ENCODE measurements at places on chromosomes 4 and X.

GRCh38 chr4:112083587-112084347 lies 61.5 kb upstream of the FAM241A start:
- no peak for DNase-seq

DNA sequence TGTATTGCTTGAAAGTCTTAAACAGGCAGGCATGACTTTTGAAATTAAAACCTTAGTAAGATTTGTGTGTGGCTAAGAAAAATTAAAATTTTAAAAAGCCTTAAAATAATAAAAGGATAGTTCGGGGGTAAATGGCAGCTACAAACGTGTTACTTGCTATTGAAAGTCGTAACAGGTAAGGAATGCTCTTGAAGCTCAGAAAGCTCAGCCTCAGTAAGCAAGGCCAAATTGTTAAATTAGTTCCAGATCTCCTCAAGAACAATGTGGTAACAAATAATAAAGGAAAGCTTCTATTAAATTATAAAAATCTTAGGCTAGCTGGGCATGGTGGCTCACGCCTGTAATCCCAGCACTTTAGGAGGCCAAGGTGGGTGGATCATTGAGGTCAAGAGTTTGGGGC lies 25.5 kb downstream of the PRMT9 start:
- DNase-seq = no peak

- DNase-seq = no peak
Measured at GRCh38 chr4:8071766-8072165, 86.8 kb downstream of the ABLIM2 start.

- no peak for DNase-seq
Measured at GRCh38 chrX:29470030-29470429, 745.3 kb upstream of the MAGEB2 start.

DNA sequence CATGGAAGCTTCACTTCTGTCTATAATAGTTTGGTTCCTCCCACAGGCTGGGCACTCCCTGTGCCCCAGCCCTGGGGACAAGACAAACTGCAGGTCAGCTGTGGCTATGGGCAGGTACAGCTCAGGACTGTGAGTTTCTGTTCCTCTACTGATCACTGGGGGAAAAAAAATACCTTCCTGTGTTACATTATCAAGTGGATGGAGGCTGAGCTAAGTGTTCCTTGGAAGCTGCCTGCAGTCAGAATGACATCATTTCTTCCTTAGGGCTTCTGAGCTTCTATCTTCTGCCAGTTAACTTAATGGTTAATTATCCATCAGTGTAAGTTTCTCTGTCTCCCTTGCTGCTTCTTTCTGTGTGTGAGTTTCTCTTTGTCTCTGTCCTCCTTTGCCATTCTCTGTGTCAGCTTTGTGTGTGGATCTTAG lies 4.6 kb downstream of the RAB33A start:
- DNase-seq = no peak
